ENCODE measurements at places on chromosomes 11 and 22.

DNA sequence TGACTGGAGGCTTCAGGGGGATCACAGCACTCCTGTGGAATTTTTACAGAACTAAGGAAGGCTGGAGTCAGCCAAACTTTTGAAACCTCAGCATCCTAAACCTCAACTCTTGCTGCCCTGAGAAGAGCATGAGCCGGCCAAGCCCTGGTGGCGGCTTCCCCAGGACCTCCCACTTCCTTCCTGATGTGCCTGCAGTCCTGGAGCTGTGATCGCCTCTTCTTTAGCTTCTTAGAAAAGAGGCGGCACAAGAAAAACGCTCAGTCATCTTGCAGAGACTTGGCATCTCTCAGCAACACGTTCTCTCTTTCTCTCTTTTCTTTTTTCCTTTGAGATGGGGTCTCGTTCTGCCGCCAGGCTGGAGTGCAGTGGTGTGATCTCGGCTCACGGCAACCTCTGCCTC, 40.4 kb upstream of the AMPD3 start:
- no peak for DNase-seq

- no peak for DNase-seq
Observed at GRCh38 chr22:46462726-46463371, 74.6 kb downstream of the CELSR1 start.

GRCh38 chr11:72369743-72370142, 64.6 kb downstream of the CLPB start:
- no peak for DNase-seq

DNA sequence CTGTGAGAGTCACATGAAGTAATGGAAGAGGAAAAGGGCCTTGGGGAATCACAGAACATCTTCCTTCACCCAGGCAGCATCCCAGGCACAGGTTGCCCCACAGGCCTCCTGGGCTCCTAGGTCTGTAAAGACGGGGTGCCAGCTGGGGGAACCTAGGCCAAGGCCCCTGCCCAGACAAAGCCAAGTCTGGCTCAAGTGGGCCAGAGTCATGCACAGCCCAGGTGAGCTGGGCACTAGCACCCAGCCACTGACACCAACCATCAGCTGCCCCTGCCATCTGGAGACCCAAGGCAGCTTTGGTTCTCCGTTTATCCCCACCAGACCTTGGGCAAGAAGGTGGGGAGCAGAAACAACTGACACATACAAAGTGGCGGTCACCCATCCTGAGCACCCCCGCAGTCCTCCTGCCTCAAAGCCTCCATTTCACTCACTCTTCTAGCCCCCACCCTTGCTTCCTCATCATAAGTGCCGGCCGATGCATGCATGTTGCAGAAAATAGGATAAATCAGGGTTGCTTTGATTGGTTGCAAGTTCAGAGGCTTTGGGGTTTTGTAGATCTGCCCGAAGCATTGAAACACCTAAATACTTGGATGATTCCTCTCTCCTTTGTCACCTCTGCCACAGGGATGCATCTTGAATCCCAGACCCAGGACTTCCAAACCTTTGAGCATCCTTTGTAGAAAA, 26.5 kb upstream of the TMPRSS4 start:
- DNase-seq = no peak

- DNase-seq = no peak
Observed at GRCh38 chr11:84905411-84905810, 721.7 kb downstream of the DLG2 start.

- peak; percentile 52 for DNase-seq
Observed at GRCh38 chr22:42937164-42937843, 77.6 kb downstream of the PACSIN2 start.

- DNase-seq = no peak
Observed at GRCh38 chr11:19499999-19500398, 212.6 kb upstream of the NAV2 start.

GRCh38 chr22:25083807-25084200, 115.9 kb upstream of the CRYBB3 start:
- DNase-seq = no peak

DNA sequence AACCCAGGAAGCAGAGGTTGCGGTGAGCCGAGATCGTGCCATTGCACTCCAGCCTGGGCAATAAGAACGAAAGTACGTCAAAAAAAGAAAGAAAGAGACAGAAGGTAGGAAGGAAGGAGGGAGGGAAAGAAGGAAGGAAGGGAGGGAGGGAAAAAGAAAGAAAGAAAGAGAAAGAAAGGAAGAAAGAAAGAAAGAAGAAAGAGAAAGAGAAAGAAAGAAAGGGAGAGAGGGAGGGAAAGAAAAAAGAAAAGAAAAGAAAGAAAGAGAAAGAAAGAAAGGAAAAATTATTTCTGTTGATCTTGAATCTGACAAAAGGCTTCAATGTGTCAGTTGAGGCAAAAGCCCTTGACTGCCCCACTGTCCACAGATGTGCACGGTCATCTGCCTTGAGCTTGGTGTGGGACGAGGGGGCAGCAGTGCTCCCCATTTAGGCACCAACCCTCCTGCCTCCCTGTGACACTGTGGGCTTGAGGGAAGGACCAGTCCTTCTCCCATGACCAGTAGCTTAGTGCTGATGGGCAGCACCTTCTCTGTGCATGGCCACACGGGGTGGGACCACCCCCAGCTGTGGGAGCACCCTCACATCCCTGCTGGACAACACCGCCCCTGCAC, 24.4 kb downstream of the KCTD17 start:
- DNase-seq = no peak

- no peak for DNase-seq
Observed at GRCh38 chr22:33186816-33187215, 128.6 kb upstream of the SYN3 start.

GRCh38 chr11:898540-899190, 11.9 kb downstream of the CHID1 start:
- DNase-seq = no peak

GRCh38 chr11:126570489-126570888, 215.0 kb downstream of the ST3GAL4 start:
- no peak for DNase-seq

- no peak for DNase-seq
Observed at GRCh38 chr11:76762867-76763572, 20.1 kb upstream of the TSKU start.

GRCh38 chr22:49146511-49146910, 681.2 kb downstream of the BRD1 start:
- no peak for DNase-seq

DNA sequence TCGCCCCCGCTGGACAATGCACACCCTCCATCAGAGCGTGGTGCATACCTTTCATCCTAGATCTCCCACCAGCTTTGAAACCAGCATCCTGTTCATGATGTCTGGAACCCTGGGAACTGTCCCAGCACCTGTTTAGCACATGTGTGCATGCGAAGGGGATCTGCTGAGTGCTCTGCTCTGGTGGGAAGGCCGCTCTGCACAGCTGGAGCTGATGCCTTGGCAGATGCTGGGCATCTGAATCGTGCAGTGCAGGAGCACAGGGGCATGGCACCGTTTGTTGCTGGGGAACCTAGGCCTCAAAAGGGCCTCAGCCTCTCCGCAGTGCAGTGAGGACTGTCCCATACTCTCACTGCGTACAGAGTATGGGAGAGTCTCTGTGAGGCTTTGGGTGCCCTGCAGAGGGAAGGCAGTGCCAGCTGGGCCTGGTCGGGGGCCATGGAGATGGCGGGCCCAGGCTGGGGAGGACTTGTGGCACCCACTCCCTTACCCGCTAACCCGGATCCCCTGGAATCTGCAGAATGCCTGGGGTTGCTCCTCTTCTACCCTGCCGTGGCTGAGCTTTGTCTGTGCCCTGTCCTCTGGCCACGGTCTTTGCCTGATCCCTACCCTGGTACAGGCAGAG, 72.9 kb upstream of the ATXN10 start:
- no peak for DNase-seq

DNA sequence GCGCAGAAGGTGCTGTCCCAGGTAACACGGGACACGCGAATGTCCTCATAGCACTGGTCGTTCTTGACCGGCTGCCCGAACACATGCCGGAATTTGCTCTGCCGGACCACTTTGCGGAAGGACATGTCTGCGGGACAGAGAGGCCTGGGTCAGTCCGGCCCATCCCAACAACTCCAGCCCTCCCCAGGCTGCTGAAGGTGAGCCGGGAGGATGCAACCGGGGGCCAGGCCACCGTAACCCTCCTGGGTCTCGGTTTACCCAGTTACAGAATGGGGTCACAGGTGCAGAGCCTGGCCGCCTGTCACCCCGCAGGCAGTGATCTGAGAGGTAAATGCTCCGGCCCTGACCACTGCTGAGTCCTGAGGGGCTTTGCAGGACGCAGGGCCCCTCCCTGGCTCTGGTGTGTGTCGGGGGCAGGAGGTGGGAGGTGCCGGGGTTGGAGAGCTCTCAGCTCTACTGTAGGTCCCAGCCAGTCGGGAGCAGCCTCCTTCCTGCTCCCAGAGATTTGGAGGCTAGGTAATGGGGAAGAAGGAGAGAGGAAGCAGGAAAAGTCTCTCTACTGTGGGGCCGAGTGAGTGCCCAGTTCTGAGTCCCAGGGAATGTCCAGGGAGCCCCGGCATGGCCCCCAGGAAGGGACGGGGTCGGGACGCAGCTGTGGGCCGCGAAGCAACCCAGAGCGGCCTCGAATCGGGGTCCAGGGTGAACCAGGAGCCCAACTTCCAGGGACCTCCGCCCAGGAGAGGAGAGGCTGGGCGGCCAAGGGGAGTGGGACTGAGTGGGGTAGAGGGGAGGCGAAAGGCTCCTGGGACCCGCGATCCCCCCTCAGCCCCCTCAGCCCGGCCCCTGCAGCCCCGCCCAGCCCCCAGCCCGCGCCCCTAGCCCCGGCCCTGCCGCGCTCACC, 522 bp downstream of the CORO1B start:
- no peak for DNase-seq

- DNase-seq = no peak
Observed at GRCh38 chr22:35524966-35525686, 15.5 kb upstream of the RASD2 start.

GRCh38 chr22:29697853-29698598, 21.8 kb upstream of the CABP7 start:
- DNase-seq = no peak
